ENCODE measurements at places on chromosomes 6 and 20.

- DNase-seq, result no peak
These were observed 51.7 kb downstream of the DTD1 start for GRCh38 chr20:18639501-18639979.

GRCh38 chr20:37567671-37568588 lies 40.3 kb upstream of the BLCAP start:
- DNase-seq, result no peak

DNA sequence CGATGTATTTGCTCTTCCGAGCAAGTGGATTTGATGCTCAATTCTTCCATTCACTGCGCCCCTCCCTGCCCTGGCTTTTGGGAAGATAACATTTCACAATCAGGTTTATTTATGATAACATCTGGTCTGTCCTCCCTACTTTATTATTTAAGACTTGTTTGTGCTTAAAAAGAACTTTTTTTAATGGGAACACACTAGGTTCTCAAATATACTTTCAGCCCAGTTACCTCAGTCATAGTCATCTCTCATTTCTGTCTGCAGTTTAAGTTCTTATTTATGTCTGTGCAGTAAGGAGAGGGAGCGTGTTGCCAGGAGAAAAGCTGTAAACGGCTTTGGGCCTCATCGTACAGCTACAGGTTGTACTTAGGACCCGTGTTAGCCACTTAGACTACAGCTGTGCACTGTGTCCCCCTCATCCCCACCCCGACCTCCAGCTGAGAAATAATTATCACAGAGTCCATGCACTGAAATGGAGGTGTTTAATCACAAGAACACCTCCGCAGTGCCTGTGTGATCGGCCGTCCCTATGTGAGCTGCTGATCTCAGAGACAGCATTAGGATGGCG lies 99.3 kb downstream of the RPP40 start:
- no peak for DNase-seq

- no peak for DNase-seq
These were observed 148.6 kb downstream of the SOBP start for GRCh38 chr6:107638493-107638892.

- DNase-seq, result no peak
These were observed 7.1 kb downstream of the IP6K3 start for GRCh38 chr6:33739571-33739970.

GRCh38 chr20:10679269-10679668 lies 5.5 kb upstream of the JAG1 start:
- DNase-seq, result no peak

- no peak for DNase-seq
These were observed 77.1 kb downstream of the STMND1 start for GRCh38 chr6:17178754-17179529.

DNA sequence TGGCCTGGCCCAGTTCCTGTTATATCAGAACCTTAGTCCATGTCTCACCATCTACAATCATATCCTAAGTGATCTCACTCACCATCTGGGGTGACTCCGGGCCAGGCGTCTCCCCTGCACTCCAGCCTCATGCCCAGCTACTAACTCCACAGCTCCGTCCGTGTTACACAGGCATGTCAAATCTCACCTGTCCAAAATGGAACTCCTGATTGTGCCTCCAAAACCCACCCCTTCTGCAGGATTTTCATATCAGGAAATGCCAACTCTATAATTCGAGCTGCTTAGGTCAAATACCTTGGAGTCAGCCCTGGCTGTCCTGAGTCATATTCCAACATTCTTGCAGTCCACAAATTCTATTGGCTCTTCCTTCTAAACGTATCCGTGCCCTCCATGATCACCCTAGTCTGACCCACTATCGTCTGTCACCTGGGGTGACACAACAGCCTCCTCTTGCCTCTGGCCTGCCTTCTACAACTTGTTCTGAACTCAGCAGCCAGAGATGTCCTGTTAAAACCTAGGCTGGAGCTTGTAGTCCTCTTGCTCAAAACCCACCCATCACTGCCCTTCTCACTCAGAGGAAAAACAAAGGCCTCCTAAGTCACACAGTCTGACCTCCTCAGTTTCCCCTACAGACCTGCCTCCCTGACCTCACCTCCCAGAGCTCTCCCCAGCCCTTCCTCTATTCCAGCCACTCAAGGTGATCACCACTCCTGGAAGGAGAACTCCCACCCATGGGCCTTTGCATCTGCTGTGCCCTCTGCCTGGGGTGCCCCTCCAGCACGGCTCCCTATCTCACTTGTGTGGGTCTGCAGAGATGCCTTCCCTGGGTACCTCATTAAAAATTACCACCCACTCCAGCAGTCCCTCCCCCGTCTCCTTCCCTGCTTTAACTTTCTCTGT lies 85.3 kb upstream of the SIRPA start:
- DNase-seq, result no peak

- no peak for DNase-seq
These were observed 178.4 kb upstream of the ZNF184 start for GRCh38 chr6:27651371-27651732.

DNA sequence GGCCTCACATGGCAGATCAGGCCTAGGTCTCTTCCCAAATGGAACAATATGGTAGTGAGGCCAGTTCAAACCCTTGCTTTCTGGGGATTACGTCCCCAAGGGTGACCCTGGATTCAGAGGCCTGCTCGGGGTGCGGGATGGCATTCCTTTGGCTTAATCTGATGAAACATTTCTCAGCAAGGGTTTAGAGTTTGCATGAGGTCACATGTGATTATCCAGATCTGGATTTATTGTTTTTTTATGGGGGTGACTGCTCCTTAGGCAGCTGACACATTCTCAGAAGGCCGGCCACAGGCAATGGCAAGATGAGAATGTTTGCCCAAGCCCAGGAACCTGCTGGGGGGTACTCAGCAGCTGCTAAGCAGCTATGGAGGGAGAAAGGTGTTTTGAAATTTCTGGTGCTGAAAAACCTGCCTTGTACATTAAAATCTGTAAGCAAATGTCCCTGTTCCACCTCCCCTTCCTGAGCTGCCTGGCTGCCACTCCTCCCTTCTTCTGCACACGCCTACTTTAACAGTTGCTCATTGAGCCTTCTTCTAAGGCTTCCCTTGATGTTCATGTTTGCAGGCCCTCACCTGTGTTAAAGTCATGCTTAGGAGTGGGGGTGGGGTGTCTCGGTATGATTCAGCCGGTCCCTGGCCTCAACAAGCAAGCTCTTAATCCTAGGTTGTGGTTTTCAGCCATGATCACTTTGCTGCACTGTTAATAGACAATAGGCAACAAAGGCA lies 37.9 kb upstream of the FUCA2 start:
- DNase-seq, result no peak

- no peak for DNase-seq
These were observed 26.9 kb upstream of the FUCA2 start for GRCh38 chr6:143538374-143538773.

All from transverse colon (tissue), 4 donors.